Nephron progenitor cell (in vitro differentiated cells): ENCODE measurements at places on chromosomes 12 and 14.
A peak's percentile ranks its signal among the peaks of the same experiment; 100 is the strongest.

DNA sequence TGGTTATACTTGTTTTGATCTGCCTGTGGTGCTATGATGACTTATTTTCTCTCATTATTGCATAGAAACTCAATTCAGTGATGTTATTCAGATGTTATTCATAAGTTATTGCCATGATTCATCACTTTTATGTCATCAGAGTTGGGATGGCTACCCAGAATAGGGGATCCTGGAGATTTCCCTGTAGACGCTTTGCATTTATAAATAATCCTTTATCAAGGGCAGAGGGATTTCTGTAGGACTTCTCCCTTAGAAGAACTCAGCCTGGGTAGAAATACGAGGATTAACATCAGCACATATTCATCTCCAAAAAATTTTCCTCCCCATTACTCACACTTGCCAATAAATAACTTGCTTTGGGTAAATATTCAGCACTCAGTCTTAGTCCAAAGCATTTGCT lies 4.9 kb downstream of the GPRC5A start:
- no peak for DNase-seq

DNA sequence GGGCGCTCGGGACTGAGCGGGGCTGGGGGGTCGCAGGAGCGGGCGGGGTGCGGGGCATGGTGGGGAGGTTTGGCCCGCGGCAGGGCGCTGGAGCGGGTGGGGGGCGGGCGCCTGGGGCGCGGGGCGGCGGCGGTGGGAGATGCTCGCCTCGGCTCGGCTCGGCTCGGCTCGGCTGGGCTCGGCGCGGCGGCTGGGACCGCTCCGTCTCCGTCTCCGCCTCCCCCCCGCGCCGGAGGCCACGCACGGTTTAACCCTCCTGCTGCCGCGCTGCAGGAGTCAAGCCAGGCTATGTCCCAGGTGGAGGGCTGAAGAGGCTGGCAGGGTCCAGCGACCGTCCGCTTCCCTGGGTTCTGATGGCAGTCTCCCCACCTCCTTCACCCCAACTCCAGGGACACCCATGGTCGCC lies at the start of gene PIANP:
Gene PIANP, minus strand, starts transcription at position 170 of the 406 bp plus-strand sequence. CDS start 2,754 bp downstream, outside the sequence.
- DNase-seq, result peak; percentile 84

- DNase-seq, result no peak
Observed at GRCh38 chr14:25394356-25394755, 344.4 kb upstream of the STXBP6 start.

- no peak for DNase-seq
Observed at GRCh38 chr14:101470266-101470665, 91.0 kb upstream of the DIO3 start.
